Endodermal cell (in vitro differentiated cells): ENCODE measurements at places on chromosomes 16 and 17. TPM values are rescaled to one million over a fixed set of nuclear protein-coding genes. Genes with fewer than 3 reads are reported as not detected.

NHERF1 gene
- total RNA-seq: 105 and 116 TPM in 2 replicates

CEP112 gene
- 13.5 and 15.2 TPM in 2 replicates for total RNA-seq

HSD17B1 gene
- total RNA-seq: 2.3 and 2.4 TPM in 2 replicates

PPL gene
- 43.5 and 48.5 TPM in 2 replicates for total RNA-seq

KRT34 gene
- total RNA-seq: not detected in 3 replicates

SLFN14 gene
- not detected in 2 replicates for total RNA-seq

PRSS53 gene
- total RNA-seq: 1.7 and 2.0 TPM in 2 replicates

DNA sequence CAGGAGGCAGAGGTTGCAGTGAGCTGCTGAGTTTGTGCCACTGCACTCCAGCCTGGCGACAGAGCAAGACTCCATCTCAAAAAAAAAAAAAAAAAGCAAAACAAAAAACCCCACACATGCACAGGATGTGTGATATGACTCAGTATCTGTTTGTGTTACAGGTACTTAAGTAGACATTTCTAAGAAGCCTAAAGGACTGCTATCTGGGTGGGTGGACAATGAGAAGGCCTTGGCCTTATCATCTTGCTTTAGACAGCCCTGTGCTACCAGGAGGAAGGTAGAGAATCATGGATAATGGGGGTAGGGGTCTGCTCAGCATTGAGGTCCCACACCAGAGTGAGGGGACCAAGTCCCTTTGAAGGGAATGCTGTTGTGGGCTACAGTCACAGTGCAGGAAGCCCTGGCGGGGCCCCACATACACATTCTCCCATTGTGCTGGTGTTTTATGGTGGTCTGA lies 26.7 kb downstream of the PLD6 start:
- DNase-seq: no peak

DNA sequence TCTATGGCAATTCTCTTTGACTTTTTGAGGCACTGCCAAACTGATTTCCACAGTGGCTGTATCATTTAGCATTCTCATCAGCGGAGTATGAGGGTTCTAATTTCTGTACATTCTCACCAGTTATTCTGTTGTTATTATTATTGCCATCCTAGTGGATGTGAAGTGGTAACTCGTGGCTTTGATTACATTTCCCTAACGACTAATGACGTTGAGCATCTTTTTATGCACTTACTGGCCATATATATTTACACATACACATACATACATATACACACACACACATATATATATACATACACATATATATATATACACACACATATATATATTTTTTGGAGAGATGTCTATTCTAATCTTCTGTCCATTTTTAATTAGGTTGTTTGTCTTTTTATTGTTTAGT lies 3.7 kb upstream of the MLYCD start:
- no peak for DNase-seq

GRCh38 chr16:64225696-64226095 lies 896.2 kb downstream of the CDH11 start:
- no peak for DNase-seq

DNA sequence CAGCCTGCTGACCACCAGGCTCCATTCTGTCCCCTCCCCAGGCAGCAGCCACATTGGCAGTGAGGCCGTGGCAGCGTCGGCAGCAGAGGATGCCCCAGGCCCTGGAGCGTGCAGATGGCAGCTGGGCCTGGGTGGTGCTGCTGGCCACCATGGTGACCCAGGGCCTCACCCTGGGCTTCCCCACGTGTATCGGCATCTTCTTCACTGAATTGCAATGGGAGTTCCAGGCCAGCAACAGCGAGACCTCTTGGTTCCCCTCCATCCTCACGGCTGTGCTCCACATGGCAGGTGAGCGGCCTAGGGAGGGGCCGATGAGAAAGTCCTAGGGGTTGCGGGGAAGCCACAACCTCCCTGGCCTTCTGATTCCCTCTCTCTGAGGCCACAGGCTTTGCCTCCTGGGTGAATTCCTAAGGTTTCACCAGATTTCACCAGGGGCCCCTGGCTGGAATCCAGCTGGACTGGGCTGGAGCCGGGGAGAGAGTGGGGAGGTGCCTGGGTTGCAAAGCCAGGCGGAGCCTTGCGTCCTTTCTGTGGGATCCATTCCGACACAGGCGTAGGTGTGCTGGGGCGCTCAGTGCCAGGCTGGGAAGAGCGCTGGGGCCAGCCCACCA lies 5.9 kb downstream of the SLC16A5 start:
- no peak for DNase-seq

DNA sequence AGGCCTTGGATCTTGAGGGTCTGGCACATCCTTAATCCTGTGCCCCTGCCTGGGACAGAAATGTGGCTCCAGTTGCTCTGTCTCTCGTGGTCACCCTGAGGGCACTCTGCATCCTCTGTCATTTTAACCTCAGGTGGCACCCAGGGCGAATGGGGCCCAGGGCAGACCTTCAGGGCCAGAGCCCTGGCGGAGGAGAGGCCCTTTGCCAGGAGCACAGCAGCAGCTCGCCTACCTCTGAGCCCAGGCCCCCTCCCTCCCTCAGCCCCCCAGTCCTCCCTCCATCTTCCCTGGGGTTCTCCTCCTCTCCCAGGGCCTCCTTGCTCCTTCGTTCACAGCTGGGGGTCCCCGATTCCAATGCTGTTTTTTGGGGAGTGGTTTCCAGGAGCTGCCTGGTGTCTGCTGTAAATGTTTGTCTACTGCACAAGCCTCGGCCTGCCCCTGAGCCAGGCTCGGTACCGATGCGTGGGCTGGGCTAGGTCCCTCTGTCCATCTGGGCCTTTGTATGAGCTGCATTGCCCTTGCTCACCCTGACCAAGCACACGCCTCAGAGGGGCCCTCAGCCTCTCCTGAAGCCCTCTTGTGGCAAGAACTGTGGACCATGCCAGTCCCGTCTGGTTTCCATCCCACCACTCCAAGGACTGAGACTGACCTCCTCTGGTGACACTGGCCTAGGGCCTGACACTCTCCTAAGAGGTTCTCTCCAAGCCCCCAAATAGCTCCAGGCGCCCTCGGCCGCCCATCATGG lies 4.0 kb upstream of the ADGRG3 start:
- no peak for DNase-seq

GRCh38 chr17:60161598-60162330 lies 12.0 kb downstream of the CA4 start:
- peak; percentile 83 for DNase-seq

GRCh38 chr16:47310792-47311211 lies 150.1 kb downstream of the ITFG1 start:
- no peak for DNase-seq

DNA sequence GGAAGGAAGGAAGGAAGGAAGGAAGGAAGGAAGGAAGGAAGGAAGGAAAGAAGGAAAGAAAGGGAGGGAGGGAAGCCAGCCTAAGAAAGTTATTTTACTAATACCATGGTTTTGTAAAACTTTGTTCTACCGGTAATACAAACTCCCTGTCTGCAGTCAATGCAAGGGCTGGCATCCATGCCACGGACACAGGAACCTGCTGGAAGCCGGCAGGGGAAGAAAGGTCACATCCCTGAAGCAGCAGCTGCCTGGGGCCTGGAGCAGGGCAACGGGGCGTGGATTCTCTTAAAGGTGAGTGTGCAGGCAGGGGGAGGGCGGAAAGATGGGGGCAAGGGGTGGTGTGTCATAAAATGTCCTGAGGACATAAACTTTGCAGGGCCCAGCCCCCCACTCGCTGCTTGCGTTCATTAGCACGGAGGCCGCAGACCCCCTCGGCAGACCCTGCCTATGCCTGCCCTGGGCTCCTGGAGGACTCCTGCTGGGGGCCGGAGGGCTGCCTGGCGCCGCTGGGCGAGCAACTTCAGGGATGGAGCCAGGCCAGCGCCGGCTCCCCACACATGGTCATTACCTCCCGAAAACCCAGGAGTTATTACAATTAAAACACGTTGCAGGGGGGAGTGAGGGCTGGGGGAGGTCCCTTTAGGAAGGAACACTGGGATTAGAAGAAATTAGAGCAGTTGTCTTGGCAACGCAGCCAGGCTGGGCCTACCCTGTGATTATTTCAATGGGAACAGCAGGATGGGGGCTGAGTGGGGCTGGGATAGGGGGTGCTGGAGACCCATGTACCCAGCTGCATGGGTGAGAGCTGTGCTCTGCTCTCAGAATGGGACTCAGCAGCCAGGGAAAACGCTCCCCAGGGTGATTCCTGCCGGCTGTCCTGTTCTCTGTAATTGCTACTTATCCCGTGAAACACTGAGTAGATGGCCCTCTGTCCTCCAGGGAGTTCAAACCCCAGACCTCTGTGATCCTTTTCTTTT lies 257.9 kb downstream of the SOX9 start:
- no peak for DNase-seq
